ENCODE measurements at places on chromosomes 2 and 18. TPM values are rescaled to one million over a fixed set of nuclear protein-coding genes. Genes with fewer than 3 reads are reported as not detected.

DNA sequence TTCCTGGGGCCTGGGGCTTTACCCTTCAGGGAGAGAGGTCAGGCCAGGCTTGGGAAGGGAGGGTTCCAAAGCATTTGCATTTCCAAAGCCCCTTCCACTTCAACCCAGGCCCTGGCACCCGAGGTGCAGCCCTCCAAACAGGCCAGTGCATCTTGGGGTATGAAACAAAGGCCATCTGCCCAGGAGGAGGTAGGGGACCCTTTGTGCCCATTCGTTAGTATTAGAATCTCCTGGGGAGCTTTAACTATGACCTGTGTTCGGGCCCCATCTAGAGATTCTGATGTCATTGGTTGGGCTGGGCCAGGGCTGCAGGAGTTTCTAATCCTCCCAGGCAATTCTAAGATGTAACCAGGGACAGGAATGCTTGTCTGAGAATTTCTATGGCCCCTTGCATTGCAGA lies 73.6 kb downstream of the CIB4 start:
- peaks cover 7% of the 10 kb centered on the region for H3K4me1 ChIP-seq
- no peak overlapping the region for H3K4me3 ChIP-seq
- no peak overlapping the region for H3K27ac ChIP-seq
- no peaks in the 10 kb centered on the region for H3K36me3 ChIP-seq
- peaks cover 63% of the 10 kb centered on the region for H3K27me3 ChIP-seq
- no peak for DNase-seq

GRCh38 chr2:42882756-42883155 lies 90.4 kb upstream of the HAAO start:
- H3K4me3 ChIP-seq = no peak overlapping the region
- H3K27me3 ChIP-seq = no peaks in the 10 kb centered on the region
- DNase-seq = no peak
- 0 out of 2 replicates have a peak, but pooled peaks cover 5% of the 10 kb centered on the region for H3K4me1 ChIP-seq
- H3K27ac ChIP-seq = no peak overlapping the region

GRCh38 chr2:8496079-8496478 lies 185.8 kb upstream of the ID2 start:
- H3K27ac ChIP-seq = no peak overlapping the region
- DNase-seq = no peak
- no peaks in the 10 kb centered on the region for H3K27me3 ChIP-seq
- no peaks in the 10 kb centered on the region for H3K4me1 ChIP-seq
- no peak overlapping the region for H3K4me3 ChIP-seq

DNA sequence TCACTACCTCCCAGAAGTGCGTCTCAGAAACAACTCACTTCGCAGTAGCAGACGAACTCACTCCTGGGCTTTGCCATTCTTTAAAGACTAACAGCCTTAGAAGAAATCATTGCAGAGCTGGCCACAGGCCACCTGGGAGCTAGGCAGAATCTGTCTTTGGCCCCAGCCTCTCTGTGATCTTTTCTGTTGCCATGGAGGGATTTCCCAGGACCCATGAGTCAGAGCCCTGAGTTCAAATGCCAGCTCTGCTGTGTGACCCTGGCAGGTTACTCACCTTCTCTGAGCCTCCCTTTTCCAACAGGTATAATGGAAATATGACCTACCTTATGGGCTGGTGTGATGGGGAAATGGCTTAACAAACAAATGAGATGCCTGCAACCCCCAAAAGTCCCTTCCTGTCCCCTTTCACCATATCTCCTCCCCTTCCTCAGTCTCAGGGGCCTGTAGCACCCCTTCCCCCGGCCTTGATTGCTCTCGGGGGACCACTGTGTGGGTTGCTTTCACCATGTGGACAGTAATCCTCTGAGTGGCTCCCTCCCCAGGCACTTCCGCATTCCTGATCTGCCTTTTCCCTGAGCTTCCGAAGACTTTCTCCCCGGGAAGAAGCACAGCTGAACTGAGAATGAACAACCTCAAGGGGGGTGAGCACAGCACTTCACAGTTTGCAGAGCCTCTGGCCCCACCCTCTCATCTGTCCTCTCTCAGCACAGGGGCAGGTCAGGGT lies 34.0 kb upstream of the SLC66A3 start:
- H3K36me3 ChIP-seq = no peaks in the 10 kb centered on the region
- H3K27ac ChIP-seq = no peak overlapping the region
- no peaks in the 10 kb centered on the region for H3K27me3 ChIP-seq
- no peak overlapping the region for H3K4me3 ChIP-seq
- no peak for DNase-seq
- H3K4me1 ChIP-seq = no peaks in the 10 kb centered on the region

- H3K27me3 ChIP-seq = no peaks in the 10 kb centered on the region
- H3K4me3 ChIP-seq = no peak overlapping the region
- H3K36me3 ChIP-seq = no peaks in the 10 kb centered on the region
- DNase-seq = no peak
- no peak overlapping the region for H3K27ac ChIP-seq
Measured at GRCh38 chr18:51617167-51617566, 419.7 kb upstream of the MEX3C start.

DNA sequence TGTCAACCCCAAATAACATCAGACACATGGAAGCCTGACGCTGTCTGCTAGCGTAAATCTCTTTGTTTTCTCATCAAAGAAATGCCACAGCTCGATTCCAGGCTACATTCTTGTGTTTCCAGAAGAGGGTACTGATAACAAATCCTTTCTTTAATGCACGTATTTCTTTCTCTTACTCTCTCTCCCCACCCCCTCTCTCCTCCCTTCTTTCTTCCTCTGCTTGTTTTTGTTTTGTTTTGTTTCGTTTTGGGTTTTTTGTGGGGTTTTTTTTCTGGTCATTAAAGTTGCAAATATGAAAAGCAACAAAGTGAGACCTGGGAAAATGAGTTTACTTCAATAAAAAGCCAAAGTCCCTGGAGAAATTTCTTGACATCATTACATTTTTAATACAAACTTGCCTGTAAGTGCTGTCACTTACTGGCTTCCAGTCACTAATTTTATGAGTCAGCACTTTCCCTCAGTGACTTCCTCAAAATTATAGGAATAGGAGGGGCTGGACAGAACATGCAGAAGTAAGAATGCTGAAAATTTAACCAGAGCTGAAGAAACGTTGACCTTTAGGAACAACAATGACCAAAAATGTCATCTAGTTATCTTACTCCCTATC lies 106.7 kb upstream of the NABP1 start:
- no peaks in the 10 kb centered on the region for H3K36me3 ChIP-seq
- peak overlapping the region; percentile 15 for H3K4me3 ChIP-seq
- no peaks in the 10 kb centered on the region for H3K27me3 ChIP-seq
- peaks cover 36% of the 10 kb centered on the region for H3K4me1 ChIP-seq
- peak; percentile 85 for DNase-seq

- no peak overlapping the region for H3K27ac ChIP-seq
- H3K4me3 ChIP-seq = no peak overlapping the region
- no peaks in the 10 kb centered on the region for H3K27me3 ChIP-seq
- no peak for DNase-seq
Measured at GRCh38 chr2:144833075-144833637, 313.2 kb upstream of the ZEB2 start.

AQP12A gene
- total RNA-seq = not detected

UGT1A5 gene
- total RNA-seq = not detected

All from SJSA1 (cell line).